ENCODE measurements at places on chromosomes 13 and 19.

DNA sequence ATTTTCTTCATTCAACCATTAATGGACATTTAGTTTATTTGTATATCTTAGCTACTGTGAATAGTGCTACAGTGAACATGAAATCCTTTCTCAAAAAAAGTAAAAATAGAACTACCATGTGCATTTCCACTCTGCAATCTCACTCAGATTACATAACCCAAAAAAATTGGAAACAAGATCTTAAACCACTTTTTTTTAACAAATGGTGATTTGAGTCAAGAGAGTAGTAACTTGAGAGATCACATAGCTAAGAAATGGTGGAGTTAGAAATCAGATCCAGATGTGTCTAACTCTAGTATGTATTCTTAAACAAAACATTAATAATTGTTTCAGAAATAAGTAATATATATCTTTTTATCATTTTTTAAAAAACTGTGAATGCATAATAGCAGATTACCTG, 318.3 kb upstream of the SGCG start:
- no peak for DNase-seq

- DNase-seq = no peak
Observed at GRCh38 chr19:18422530-18423191, 3.5 kb downstream of the SSBP4 start.

GRCh38 chr13:39468306-39468705, 134.7 kb downstream of the LHFPL6 start:
- no peak for DNase-seq

DNA sequence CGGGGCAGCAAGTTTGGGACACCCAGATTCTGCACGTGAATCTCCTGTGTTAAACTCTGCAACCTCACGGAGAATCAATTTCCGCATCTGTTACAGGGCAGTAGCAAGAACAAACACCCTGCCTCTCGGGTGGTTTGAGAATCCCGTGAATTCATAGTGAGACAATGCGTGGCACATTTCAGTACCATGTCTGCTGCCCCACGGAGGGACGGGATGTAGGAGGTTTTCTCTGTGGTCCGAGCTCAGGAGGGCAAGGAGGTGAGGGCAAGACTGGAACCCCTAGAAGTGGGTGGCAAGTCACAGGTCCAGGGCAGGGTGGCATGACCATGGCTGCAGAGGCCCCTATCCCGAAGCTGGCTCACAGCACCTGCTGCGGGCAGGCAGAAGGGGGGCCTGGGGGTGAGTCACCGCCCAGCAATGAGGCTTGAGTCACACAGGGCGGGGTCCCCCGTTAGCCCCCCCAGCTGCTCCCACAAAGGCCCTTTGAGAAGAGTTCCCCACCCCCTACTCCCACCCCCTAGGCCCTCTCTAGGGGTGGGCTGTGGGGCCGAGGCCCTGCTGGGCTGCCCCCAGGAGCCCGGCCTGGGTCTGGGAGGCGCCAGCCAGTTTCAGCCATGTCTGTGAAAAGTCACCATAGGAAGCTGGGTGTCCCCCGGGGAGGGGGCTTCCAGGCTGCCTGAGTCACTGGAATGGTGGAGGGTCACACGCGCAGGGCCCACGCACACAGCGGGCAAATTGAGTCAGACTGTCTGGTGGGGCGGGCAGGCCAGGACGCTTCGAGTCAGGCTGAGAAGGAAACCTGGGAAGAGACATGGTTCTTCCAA, 25.8 kb upstream of the NANOS3 start:
- peak; percentile 88 for DNase-seq

DNA sequence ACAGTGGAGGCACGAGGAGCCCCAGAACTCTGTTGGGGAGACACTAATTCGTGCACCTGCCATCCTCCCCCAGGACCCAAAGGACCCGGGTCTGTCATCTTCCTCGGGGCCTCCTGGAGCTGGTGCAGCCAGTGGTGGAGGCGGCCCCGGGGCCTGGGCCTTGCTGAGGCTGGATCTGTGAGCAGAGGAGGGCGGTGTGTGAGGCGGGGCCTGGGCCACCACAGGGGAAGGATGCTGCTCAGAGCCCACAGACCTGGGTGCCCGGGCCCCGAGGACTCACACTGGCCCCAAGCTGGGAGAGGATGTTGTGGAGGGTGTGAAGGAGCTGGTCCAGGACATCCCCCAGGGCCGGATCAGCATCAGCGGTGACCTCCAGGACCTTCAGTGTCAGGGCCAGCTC, 8.3 kb downstream of the IFNL3 start:
- DNase-seq = no peak

GRCh38 chr13:58476206-58476918, 844.8 kb downstream of the PCDH17 start:
- DNase-seq = no peak

DNA sequence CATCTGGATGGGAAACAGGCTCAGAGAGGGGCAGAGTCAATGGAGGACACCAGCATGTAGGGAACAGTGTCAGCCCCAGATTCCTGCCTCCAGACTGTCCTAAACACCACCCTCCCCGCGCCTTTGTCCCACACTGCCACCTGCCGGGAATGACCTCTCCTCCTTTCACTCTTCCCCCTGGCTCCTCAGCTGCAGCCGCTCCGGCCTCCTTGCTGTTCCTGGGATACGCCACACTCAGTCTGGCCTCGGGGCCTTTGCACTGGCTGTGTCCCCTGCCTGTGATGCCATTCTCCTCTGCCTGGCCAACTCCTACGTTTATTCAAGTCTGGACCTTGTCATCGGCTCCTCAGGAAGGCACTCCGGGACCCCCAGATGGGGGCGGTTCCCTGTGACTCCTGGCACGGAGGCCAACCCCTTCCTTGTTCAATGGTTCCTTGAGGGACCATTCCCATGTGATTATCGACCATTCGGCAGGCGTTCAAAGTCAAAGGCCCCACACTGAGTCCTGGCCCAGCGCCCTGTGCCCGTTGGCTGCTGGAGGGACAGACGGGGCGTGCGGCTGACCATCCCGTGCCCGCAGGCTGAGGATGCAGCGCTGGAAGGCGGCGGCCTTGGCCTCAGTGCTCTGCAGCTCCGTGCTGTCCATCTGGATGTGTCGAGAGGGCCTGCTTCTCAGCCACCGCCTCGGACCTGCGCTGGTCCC, 15.8 kb downstream of the FUT6 start:
- DNase-seq = no peak

DNA sequence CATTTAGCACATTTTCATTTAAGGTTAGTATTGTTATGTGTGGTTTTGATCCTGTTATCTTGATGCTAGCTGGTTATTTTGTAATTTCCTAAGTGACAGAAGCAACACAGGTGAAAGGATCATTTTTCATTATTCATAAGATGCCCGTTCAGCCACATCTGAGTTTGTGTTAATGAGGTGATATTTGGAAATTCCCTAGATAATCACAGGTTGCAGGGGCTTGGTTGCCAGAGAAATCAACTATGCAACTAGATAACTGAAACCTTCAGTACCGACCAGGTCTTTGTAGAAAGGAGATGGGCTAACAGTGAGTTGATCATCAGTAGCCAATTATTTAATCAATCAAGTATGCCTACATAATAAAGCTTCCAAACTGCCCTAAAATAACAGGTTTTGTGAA, 121.3 kb upstream of the UFM1 start:
- no peak for DNase-seq

DNA sequence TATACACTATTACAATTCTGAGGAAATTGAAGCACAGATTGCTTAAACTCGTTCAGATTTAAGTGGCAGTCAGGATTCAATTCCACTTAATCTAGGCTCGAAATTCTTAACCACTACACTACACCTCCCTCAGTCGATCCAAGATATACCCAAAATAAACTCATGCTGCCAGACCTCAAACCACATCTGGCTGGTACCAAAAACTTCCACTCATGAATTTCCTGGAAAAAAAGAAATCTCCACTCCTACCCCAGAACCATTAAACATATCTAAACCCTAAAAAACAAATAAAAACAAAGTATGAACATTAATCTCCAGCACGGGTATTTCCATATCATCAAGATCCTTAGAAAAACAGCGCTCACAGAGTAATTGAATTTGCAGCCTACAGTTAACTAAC, 1.1 kb downstream of the ZFP30 start:
- DNase-seq = no peak

DNA sequence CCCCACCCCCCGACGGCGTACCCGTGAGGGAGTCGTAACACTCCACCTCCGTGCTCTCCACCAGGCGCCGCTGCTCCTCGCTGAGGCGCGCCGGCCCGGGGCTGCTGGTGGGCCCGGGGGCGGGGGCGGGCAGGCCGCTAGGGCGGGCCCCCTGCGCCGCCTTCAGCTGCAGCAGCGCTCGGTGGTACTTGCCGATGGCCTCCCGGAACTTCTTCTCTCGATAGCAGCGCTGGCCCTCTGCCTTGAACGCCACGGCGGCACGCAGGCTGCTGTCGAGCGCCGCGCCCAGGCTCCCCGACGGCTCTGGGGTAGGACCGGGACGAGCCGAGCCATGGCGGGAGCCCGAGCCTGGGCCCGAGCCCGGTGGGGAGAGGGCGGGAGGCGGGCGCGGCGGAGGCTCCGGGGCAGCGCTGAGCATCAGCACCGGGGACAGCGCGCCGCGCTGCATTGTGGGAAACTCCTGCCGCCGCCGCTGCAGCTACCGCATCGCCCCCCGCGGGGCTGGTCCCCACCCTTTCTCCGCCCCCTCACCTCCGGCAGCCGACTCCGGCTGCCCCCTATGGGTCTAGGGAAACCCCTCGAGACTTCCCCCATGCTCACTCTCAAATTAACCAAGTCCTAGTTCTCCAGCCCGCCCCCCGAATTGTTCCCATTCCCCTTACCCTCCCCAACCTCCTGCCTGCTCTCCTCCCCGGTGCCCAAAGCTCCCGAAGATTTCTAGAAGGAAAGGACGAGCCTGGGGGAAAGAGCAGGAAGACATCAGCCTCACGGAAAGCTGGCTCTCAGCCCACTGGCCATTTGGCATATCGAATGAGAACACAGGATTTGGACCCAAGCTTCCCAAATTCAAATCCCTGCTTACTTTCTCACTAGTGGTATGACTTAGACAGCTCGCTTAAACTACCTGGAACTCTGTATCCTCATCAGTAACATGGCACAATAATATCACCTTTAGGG, at the start of gene TTC9B:
TSS of gene TTC9B (minus strand) at position 451 of the 957 bp plus-strand sequence. CDS start at position 448, 3 bp downstream.
- DNase-seq = no peak

- DNase-seq = no peak
Observed at GRCh38 chr13:40164133-40164532, 502.3 kb downstream of the FOXO1 start.

DNA sequence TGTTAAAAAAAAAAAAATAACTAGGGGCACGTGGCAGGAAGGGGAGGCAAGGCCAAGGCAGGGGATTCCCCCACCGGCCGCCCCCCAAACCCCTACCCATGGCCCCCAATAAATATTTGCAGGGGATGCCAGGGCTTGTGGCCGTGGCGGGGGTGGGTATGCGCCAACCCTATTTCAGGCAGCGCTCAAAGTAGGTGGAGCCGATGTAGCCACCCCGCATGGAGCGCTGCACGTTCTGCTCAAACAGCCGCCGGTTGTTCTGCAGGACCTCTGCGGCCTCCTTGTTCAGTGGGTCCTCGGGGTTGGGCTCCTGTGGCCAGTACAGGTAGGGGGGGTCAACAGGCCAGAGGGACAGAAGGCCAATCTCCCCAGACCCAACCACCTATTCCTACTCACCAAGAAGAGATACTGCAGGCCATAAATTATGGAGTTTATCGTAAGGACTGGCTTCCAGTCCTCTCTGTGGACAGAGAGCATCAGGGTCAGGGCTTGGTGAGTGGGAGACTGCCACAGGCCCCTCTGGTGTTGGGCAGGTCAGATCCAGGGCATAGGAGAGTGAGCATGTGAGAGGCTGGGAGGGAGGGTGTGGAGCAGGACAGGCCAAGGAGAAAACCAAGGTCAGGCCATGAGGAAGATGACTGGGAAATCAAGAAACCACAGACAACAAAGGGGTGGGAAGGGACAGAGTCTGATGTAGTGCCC, 1.2 kb upstream of the CHMP2A start:
- no peak for DNase-seq

GRCh38 chr13:51966186-51966585, 45.1 kb downstream of the ATP7B start:
- DNase-seq = no peak

DNA sequence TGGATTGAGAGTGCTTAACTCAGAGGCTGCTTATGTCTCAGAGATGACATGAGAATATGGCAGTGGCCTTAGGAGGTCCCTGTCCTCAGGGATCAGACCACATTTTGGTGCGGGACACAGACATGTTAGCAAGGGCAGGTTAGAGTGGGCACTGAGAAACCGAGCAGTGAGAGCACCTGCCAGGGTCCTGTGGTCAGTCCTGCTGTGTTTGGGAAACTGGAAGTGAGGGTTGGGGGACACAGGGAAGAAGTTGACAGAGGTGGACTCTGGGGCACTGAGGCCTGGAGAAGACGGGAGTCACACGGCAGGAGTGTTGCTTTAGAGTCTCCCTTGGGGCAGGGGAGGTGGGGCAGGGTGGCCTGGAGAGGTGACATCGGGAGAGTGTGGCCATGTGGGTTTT, 7.4 kb downstream of the IGFLR1 start:
- DNase-seq = no peak

DNA sequence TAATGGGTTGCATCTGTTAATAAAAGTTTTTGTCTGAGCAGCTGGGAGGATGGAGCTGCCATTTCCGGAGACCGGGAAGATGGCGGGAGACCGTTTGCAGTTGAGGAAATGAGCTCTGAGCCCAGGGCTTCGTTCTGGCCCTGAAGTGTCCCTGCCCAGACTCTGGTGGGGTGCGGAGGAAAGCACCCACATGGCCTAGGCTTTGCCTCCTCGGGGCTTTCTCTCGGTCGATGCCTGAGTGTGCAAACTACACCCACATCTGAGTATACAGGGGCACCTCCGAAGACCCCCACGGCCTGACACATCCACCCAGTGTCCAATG, 15.6 kb upstream of the NANOS3 start:
- DNase-seq = no peak

DNA sequence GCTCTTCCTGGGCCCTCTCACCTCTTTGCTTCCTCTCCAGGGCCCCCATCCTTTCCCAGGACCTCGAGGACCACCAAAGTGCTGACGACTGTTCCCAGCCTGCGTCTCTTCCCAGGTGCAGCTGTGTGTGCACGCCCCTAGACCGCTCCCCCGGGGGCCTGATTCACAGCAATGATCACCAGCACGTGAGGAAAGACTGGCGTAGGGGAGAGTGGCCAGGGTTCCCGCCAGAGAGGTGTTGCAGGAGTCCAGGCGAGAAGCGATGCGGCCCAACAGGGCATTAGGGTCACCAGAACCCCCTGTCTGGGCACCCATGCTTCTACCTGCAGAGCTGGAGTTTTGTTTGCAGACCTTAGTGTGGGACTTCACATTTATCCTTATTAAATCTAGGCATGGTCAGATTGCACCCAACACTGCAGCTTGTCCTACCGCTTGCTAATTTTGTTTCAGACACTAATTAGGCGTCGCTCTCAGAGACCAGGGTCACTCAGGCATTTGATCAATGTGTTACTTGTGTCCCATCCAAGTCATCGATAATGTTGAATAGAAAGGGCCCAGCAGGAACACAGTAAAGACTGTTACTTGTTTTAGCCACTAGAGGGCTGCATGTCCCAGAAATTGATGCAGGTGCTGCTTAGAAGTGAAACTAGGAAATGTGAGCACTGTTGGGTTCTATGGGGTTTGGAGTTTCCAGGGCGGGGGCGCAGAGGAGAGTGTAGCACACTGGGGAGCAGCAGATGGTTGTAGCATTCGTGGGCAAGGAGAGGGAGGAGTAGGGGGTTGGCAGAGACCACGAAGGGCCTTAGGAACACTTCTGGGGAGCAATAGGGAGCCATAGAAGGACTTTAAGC, 53.2 kb downstream of the CDADC1 start:
- DNase-seq = peak; percentile 48

GRCh38 chr19:35608251-35608650, 4.3 kb upstream of the HAUS5 start:
- DNase-seq = no peak

- no peak for DNase-seq
Observed at GRCh38 chr13:106565127-106565775, 2.7 kb downstream of the ARGLU1 start.

GRCh38 chr13:111514610-111515306, 194.3 kb downstream of the TEX29 start:
- DNase-seq = no peak

- DNase-seq = no peak
Observed at GRCh38 chr13:24053519-24054251, 106.8 kb upstream of the SPATA13 start.
